CD4-positive, alpha-beta T cell treated with Interleukin-4 for 1 hour (primary cell): ENCODE measurements at places on chromosomes 16 and 17.
A peak's percentile ranks its signal among the peaks of the same experiment; 100 is the strongest.

DNA sequence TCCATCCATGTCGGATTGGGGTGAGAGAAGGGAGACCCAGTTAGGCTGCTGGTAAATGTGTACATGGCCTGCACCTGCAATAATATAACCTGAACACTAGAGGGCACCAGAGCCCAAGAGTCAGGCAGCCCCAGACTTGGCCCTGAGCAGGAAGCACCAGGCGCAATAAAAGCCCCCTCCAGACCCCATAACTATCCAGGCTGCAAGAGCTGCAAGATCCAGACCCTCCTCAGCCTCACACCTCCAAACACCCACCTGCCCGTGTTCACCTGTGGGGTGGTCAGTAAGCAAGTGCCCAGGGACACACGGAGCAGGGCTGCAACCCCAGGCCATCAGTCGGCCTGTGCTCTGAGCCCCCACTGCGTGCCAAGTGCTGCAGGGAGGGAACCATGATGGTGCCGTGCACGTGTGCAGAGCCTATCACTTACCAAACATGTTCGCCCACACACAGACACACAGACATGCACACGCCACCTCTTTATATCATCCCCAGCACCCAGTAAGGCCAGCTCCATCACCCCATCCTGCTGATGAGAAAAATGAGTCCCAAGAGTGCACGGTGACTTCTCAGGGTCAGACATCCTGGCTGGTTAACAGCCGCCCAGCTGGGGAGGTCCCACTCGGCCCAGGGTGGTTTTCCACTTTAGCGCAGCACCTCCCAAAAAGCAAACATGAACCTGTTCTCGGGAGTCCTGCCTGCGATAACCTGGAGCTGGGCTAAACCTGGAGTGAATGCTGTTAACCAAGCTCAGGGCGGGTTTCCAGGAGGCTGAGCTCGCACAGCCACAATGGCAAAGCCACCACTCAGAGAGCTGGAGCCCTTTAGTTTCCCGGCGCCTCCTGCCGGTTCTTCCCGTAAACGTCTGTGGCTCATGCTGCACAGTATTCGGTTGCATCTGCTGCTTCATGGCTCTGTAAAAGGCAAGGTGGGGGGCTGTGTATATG lies 439.8 kb downstream of the SOX9 start:
- peak; percentile 57 for DNase-seq

GRCh38 chr17:30095507-30096244 lies 20.9 kb upstream of the NSRP1 start:
- no peak for DNase-seq

DNA sequence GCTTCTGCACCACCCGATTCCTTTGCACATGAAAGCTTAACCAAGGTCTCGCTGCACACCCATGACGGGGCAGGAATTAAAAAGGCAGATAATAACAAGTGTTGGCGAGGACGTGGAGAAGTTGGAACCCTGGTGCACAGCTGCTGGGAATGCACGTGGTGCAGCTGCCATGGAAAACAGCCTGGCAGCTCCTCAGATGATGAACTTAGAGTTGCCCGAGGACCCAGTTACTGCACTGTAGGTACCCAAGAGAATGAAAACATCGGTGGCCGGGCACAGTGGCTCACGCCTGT lies 211.6 kb upstream of the CIBAR2 start:
- DNase-seq, result no peak

DNA sequence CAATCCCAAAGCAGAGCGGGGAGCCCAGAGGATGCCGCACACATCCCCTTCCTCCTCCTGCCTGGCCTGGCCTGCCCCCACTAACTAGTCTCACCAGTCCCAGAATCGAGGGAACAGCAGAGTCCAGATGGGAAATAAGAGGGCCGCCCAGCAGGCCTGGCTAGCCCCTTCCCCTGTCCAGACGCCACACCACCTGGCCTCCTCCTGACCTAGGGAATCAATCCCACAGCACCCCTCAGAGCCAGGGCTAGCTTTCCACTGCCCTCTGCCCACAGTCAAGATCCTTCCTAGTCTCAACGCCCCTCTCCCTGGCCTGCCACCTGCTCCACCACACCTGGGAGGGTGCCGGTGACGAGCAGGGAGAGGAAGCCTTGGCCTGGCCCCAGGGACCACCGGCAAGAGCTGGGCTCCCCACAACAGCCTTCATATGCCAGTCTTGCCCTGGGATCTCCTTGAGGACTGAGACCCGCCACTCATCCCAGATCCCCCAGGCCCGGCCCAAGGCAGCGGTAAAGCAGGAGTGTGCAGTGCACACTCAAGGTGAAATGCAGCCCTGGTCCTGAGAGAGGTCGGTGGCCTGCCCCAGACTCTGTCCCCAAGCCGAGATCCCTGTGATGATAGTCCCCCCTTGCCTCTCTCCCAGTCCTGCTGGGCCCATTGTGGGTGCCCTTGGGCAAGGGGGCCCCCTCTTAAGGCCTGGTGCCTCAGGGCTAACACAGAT lies 27.9 kb downstream of the KATNB1 start:
- no peak for DNase-seq

- DNase-seq, result no peak
These were observed 261.8 kb upstream of the CACNG5 start for GRCh38 chr17:66573078-66573477.
